ENCODE measurements at places on chromosomes 12 and 14. TPM values are rescaled to one million over a fixed set of nuclear protein-coding genes. Genes with fewer than 3 reads are reported as not detected.

Gene NINJ2
- 2.1 TPM for total RNA-seq

GRCh38 chr12:64088431-64089349 lies 133.4 kb downstream of the KICS2 start:
- DNase-seq: no peak

DNA sequence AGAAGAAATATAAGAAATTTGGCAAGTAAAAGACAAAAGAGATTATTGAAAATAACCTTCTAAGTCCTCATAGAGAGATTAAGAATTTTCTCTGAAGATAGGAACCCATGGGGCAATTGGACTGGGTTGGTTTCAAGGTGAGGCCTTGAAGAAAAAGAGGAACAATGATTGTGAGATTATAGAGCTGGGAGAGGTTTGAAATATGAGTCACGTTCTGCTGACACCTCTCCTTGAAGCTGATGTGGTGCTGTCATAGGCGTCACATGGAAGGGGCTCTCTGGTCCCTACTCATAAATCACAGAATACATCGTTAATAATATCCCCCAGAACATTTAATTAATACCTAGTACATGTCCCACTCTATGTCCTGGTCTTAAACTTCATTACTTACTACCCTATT lies 227.6 kb upstream of the PDE3A start:
- DNase-seq: no peak

Gene KCNH5
- not detected for total RNA-seq

GRCh38 chr12:32305163-32305562 lies 94.2 kb upstream of the FGD4 start:
- DNase-seq: no peak

- no peak for DNase-seq
Measured at GRCh38 chr14:89236851-89237250, 180.2 kb downstream of the FOXN3 start.

DNA sequence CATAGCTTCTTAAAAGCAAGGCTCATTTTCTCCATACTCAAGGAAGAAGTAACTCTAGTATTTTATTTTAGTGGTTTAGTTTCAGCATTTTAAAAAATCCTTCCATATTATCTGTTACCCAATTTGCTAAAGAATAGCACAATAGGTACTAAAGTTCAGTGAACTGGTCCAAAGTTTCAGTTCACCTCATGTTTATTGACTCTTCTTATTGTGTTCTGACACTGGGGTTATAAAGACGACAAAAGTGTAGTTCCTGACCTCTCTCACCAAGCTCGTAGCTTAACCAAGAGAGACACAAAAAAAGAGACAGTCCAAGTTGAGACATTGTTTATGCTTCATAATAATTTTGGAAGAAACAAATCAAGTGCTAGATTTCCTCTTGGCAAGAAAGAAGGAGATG lies 40.8 kb upstream of the SLC38A2 start:
- no peak for DNase-seq

- no peak for DNase-seq
Measured at GRCh38 chr12:19546611-19547162, 107.4 kb downstream of the AEBP2 start.

- DNase-seq: no peak
Measured at GRCh38 chr12:95809000-95809680, 18.6 kb upstream of the NTN4 start.

DNA sequence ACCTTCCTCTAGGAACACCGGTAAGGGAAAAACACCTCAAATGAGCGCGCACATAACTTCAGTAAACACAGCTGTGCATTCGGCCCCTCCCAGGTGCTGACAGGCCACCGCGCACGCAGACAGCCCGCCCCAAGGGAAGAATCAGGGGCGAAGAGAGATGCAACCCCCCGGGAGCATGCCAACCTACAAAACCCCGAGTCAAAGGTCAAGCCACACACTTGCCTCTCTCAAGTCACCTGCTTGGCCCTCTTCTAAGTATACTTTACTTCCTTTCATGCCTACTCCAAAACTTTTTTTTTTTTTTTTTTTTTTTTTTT lies 2.3 kb upstream of the CYP46A1 start:
- DNase-seq: no peak

- DNase-seq: no peak
Measured at GRCh38 chr14:104192883-104193245, 54.5 kb downstream of the KIF26A start.

DNA sequence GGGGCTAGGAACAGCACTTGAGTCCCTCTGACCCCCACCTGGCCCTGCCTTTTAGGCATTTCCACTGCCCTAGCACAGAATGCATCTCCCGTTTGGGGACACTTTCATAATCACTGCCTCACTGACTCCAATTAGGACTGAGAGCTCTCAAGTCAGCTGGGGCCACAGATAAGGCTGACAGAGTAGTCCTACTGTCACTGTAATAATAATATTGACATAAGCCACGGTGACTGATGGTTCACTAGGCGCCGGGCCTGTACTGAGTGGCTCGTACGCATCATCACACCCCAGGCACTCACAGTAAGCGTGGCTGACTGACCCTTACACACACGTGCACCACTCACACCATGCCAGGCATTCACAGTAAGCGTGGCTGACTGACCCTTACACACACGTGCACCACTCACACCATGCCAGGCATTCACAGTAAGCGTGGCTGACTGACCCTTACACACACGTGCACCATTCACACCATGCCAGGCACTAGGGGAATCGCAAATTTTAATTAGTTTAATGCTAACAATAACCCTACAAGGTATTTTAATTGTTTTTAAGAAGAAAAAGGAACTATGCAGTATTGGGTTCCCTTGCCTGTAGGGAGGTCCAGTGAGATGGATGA lies 87.7 kb downstream of the CHGA start:
- DNase-seq: no peak

- no peak for DNase-seq
Measured at GRCh38 chr12:39959031-39959430, 146.8 kb downstream of the SLC2A13 start.

- DNase-seq: no peak
Measured at GRCh38 chr12:103301642-103302591, 193.9 kb downstream of the C12orf42 start.

DNA sequence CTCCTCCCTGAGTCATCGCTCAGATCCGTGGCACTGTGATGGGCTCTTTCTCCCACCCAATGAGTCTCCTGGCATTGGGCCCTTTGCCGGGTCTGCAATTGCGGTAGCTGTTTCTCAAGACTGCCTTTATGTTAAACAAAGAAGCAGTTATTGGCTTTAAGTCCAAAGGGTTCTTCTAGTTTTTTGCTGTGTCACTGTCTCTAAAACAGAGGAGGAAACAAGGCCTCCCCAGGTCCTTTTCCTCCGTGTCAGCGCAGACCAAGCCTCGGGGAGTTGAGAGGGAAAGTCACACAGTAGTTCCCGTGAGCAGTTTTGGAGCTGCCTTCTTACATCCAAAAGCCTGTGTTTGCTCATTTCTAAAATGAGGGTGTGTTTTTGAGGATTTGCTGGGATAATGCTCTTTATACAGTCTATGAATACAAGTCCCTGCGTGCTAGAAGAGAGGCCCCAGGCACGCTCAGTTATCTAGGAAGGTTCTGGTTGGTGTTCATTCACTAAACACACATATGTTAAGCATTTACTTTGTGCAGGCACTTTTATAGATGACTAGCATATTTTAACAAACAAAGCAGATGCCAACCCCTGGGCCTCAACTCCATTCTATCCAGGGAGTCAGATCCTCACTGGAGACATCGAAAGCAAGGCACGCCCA lies 126.0 kb upstream of the PZP start:
- no peak for DNase-seq

Gene SLCO1B3
- not detected for total RNA-seq

DNA sequence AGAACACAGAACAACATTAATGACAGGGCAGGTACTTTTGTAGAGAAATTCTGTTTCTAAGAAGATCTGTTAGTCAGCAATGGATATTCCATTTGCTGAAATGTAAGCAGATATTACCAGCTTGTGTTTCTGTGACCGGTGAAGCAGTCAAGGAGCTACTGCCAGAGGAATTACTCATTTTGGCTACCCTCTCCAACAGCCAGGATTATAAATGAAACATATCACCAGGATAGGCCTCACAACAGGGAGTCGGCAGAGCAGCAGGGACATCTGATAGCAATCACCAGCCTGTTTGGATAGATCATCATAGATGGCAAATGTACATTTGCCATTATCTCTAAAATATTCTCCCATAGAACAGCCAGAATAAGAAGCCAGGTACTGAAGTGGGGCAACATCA lies 440.7 kb downstream of the KCNH5 start:
- DNase-seq: no peak

DNA sequence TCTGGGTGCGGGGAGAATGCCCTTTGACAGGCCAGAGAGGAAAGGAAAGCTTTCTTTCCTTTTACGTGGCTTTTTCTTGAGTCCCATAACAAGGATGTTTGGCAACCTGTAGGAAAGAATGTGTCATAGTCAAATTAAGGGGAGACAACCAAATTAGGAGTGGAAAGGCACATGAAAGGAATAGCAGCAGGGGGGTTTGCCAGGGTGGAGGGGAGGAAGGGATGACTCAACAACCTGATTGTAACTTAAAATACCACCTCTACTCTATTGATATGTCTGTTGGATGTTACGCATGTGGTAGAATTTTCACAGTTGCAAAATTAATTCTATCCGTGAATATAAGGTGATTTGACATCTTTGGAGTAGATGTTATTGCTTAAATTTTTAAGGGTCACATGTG lies 28.5 kb upstream of the MYBPC1 start:
- DNase-seq: no peak

Gene PHLDA1
- 12.1 TPM for total RNA-seq

Gene CCDC63
- total RNA-seq: not detected

Gene USP44
- 0.18 TPM for total RNA-seq

DNA sequence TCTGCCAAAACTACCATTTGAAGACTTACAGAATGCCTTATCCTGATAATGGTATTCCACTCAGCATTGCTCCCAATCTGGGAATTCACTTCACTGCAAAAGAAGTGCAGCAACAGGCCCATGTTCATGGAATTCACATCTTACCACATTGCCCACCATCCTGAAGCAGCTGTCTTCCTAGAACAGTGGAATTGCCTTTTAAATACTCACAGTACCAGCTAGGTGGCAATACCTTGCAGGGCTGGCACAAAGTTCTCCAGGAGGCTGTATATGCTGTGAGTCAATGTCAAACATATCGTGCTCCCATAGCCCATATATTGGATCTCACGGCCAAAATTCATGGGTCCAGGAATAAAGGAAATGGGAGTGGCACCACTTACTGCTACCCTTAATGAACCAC lies 83.8 kb upstream of the PLEKHG7 start:
- no peak for DNase-seq

DNA sequence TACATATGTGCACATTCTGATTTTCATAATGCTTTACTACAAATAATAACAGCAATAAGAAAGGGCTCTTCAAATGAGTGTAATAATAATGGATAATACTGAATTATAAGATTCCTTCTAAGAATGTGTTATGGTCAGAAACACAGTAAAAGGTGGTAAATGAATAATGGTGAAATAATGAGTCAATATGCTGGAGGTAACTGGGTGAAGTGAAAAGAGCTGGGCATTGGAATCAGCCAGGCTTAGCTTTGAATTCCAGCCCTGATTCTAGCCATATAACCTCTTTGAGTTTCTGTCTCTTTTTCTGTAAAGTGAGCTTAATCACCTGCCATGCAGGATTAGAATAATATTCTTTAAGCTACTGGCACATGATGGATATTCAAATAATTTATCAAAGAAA lies 39.1 kb downstream of the PLEKHA5 start:
- no peak for DNase-seq
